ENCODE measurements at places on chromosomes 11 and 22. TPM values are rescaled to one million over a fixed set of nuclear protein-coding genes. Genes with fewer than 3 reads are reported as not detected.
A peak's percentile ranks its signal among the peaks of the same experiment; 100 is the strongest.

Gene CRYBA4
- total RNA-seq, result not detected

Gene HIKESHI
- total RNA-seq, result 33.9 TPM

- no peaks in the 10 kb centered on the region for H3K4me1 ChIP-seq
- H3K36me3 ChIP-seq, result no peaks in the 10 kb centered on the region
- no peaks in the 10 kb centered on the region for H3K27me3 ChIP-seq
- no peak overlapping the region for H3K27ac ChIP-seq
Observed at GRCh38 chr11:103889679-103890078, 146.8 kb upstream of the DDI1 start.

DNA sequence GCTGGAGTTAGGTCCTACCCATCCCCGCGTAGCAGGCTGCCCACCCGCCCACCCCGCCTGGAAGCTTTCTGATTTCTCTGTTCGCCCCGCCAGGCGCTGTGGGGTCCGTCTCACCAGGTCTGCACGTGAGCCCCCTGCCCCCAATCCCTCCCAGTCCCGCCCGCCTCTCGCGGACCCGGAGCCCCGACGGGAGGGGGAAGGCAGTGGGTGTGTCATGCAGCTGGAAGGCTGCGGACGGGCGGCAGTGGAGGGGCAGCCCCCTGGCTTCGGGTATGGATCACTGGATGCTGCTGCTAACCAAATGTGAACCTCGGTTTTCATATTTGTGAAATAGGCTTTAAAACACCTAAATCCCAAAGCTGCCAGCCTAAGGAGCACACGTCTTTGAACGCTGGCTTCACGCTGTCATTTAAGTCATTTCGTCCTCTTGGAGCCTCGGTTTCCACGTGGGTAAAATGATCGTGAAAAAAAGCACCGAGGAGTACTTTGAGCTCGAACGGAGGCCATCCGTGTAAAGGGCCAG lies 568 bp upstream of the BIK start:
- H3K4me1 ChIP-seq, result no peaks in the 10 kb centered on the region
- DNase-seq, result no peak
- H3K36me3 ChIP-seq, result no peaks in the 10 kb centered on the region
- H3K27me3 ChIP-seq, result no peaks in the 10 kb centered on the region
- H3K4me3 ChIP-seq, result peak overlapping the region; percentile 55

GRCh38 chr11:74319139-74319816 lies 7.8 kb upstream of the P4HA3 start:
- peaks cover 20% of the 10 kb centered on the region for H3K4me1 ChIP-seq
- H3K27me3 ChIP-seq, result no peaks in the 10 kb centered on the region
- DNase-seq, result no peak
- no peaks in the 10 kb centered on the region for H3K36me3 ChIP-seq
- no peak overlapping the region for H3K27ac ChIP-seq

GRCh38 chr11:106959386-106959785 lies 58.9 kb downstream of the GUCY1A2 start:
- DNase-seq, result no peak
- no peak overlapping the region for H3K4me3 ChIP-seq
- H3K27ac ChIP-seq, result no peak overlapping the region
- no peaks in the 10 kb centered on the region for H3K36me3 ChIP-seq
- no peaks in the 10 kb centered on the region for H3K27me3 ChIP-seq

Data from right atrium auricular region (tissue), 2 donors.